ENCODE measurements at places on chromosomes 3 and 15.

DNA sequence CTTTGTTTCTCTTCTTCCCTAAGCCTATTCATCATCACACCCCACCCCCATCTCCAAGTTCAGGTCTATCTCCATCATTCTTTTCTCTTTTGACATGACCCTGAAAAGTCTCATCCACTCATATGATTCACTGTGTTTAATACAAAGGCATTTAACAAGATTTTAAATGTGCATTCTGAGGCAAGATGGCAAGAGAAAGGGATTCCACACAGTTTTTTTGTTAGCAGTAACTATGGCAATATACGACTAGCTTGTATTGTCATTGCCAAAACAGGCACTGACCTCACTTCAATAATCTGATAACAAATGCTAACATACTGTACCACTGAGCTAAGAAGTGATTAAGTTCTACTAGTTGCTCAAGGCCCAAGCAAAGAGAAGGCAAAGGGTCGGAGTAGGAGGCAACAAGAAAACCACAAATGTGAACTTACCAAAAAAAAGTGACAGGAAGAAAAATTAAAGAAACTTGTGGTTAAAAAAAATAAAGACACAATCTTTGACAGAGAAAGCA, 53.2 kb downstream of the FBN1 start:
- DNase-seq, result peak; percentile 61

- peak; percentile 34 for DNase-seq
These were observed 100.2 kb downstream of the GHSR start for GRCh38 chr3:172347895-172348679.

DNA sequence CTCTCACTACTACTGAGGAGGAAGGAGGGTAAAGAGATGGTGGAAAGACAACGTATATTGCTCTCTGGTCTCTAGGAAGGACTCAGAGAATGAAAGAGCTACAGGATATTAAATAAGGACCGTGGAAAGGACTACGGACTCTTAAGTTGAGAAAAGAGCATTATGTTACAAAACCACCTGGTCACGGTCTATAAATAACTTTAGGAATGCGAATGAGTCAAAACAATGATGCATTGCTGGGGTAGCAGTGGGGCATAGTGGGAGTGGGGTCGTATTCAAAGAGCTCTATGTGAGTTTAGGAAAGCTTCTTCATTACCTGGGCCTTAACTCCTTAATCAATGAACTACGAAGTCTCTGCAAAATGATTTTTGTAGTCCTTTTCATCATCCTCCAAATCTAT, 295.7 kb upstream of the SOX14 start:
- no peak for DNase-seq

DNA sequence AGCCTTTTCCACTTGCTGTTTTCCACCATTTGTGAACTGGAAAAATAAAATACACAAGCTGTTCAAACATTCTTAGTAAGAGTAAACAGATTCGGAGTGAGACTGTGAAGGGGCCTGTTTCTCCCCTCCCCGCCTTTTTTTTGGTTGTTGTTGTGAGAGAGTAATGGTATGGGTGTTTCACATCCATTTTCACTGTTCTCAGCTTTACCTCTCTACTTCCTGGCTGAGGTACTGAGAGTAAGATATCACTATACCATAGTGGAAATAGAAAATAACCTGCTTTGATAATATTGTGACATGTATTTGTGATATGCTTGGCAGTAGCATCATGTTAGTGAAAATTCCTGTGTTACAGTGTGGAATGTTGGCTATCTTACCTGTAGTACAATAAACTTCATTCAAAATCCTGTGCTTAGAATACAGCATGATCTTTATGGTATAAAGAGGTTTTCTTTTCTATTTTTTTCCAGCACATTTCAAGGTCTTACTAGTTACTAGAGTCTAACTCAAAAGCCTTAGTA, 12.0 kb downstream of the CNTN4 start:
- no peak for DNase-seq

DNA sequence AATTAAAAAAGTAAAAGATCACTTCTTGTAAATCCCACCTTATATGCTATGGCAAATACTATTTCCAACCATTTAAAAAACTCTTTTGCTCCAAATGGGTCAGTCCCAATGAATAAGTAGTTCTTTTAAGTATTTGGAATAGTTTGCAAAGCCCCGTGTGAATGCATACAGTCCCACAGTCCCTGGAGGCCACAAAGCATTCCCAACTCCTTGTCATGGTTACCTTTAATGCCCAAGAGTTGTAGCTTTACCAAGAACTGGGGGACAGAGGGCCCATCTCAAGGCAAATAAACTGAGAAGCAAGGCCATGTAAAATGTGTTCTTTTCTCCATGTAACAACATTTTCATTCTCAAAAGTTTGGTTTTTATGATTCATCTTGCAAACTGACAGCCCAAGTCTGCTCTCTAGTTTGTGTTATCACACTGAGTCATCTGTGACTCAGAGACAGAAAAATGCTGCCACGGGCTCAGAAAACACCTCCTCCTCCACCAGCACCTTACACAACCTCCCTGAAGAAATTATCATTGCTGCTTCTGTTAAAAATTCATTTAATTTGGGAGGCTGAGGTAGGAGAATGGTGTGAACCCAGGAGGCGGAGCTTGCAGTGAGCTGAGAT, 336.2 kb downstream of the ERC2 start:
- DNase-seq, result no peak

Measured in dermis blood vessel endothelial cell (primary cell).